NCI-H1436 treated with DMSO at 0.1 percent for 48 hours (cell line): ENCODE measurements at places on chromosomes 13 and 19.

GRCh38 chr13:21011378-21011777 lies 50.0 kb downstream of the LATS2 start:
- DNase-seq = no peak

DNA sequence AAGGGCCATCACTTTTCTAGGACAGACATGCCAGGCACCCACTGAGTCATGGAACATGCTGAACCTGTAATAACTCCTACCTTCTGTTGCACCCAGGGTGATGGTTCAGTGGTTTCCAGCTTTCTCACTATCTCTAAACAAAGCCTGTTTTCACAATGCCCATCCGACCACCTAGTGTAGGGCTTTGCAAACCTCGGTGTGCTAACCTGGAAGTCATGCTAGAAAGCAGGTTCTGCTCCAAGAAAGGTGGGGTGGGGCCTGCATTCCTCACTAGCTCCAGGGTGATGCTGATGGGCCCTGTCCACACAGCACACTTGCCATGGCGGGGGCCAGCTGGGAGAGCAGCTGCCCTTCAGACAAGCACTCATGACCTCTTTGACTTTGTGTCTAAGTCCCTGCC lies 43.4 kb downstream of the COL4A2 start:
- DNase-seq = no peak

- DNase-seq = no peak
Measured at GRCh38 chr13:77999746-78000145, 81.1 kb upstream of the EDNRB start.

DNA sequence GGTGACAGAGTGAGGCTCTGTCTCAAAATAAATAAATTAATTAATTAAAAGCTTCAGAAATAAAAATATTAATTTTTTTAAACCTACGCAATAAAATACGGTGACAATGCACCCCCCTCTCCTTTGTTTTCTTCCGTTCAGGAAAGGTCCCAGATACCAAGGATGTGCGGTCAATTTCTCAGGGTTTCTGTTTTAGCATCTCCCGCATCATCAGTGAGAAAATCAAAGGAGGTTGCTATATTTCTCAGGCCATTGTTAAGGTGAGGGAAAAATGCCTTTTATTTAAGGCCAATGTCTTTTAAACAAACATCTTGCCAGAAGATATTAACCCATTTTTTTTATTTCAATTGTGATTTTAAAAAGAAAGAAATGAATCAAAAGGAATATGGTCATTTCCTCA lies 111.7 kb downstream of the INSR start:
- DNase-seq = no peak

DNA sequence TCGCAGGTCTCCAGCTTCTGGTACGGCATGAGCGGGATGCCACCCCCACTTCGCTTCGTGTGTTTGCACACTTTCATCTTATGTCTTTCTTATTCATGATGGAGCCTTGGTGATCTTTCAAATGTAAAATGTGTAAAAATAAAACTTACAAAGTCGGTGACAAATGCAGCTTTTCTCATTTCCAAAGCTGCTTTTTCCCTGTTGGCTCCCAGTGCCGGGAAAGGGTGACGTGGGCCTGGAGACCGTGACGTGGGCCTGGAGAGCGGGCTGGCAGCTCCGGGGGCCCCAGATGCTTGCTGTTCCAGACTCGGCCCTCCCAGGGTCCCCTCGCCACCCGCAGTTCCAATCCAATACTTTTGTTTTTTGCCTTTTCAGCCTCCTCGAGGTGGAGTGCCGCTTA lies 101.4 kb downstream of the KDM4B start:
- DNase-seq = no peak

DNA sequence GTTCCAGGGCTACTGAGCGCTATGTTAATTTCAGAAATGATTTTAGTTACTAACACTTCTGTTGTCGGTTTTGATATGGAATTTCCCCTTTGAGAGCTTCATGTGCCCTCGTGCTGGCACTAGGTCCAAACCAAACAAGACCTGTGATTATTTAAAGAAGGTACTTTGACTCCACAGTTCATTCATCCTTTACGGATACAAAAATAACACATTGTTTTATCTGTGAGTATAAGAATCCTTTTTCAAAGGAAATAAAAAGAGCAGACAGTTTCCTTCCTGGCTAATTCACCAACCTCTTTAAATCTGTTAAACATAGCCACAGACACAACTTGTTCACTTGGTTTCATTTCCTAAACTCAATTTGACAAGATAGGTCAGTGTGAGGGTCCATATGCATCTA lies 141.2 kb downstream of the FLT1 start:
- no peak for DNase-seq

DNA sequence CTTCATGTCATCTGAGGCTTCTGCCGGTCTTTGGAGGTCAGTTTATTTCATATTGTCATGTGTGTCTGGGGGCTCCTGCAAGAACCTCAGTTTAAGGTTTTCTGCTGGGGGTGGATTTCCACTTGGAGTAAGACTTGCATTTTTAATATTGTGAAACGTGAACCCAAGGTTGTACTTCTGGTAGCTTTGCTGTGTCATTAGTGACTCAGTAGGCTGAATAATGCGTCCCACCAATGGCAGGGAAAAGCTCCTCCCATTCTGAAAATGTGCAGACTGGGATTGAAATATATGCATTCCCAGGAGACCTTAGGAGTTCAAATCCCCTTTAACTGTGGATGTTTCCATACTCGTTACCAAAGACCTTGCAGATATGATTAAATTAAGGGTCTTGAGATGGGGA lies 46.2 kb downstream of the ING1 start:
- no peak for DNase-seq

GRCh38 chr13:96020155-96020575 lies 33.0 kb downstream of the UGGT2 start:
- peak; percentile 31 for DNase-seq

DNA sequence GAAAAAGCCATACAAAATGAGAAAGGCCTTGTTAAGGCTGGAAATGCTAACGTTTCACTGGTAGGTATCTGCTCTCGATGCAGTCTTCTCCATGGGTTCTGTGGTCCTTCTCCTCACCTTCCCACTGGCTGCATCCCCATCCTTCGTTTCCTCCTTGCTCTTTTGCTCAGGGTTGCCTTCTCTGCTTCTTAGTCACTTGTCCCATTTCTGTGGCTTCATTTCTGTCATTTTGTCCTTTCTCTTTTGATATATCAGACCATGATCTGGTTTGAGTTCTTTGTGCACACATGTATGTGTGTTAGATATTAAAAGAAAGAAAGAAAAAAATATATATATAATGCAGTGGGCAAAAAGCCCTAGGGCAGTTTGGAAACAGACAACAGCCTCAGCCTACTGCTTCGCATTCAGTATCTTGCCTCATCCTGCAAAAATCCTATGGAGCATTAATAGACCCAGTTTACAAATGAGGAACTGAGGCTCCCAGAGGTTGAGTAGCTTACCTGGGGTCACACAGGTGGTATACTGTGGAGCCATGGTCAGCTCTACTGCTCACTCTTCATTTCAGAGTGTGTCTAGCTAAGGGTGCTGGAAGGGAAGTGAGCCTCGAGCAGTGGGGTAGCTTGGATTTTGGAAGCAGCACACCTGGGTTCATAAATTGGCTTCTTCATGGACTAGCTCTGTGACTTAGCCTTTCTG lies 57.6 kb upstream of the MEDAG start:
- no peak for DNase-seq

DNA sequence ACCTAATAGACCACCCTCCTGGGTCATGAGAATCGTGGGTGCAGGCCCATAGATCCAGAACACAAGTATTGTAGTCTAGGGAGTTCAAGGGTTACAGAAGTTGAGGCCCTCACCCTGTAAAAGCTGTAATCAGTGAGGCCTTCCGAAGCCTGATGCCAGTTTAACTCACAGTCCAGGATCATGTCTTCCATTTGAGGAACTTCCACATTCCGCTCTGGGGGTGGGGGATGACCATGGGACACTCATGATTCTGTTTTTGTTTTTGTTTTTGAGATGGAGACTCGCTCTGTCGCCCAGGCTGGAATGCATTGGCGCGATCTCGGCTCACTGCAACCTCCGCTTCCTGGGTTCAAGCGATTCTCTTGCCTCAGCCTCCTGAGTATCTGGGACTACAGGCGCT lies 1.7 kb upstream of the RASIP1 start:
- no peak for DNase-seq

DNA sequence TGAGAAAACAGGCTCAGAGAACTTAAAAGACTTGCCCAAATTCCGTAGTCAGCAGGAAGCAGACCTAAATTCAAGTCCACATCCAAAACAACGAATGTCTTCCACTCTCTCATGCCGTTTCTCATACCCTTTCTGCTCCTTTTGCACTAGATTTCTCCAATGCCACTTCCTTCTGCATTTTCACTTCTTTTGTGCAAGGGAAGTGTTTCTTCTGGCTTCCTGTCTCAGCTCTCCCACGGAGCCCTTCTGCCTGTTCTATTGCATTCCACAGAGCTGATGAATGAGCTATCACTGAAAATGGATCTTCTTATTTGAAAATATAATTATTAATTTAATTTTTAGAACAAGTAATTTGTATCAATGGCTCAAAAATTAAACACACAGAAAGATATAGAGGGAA lies 56.1 kb upstream of the STK24 start:
- DNase-seq = no peak

- no peak for DNase-seq
Measured at GRCh38 chr13:43694146-43694664, 92.6 kb downstream of the ENOX1 start.

DNA sequence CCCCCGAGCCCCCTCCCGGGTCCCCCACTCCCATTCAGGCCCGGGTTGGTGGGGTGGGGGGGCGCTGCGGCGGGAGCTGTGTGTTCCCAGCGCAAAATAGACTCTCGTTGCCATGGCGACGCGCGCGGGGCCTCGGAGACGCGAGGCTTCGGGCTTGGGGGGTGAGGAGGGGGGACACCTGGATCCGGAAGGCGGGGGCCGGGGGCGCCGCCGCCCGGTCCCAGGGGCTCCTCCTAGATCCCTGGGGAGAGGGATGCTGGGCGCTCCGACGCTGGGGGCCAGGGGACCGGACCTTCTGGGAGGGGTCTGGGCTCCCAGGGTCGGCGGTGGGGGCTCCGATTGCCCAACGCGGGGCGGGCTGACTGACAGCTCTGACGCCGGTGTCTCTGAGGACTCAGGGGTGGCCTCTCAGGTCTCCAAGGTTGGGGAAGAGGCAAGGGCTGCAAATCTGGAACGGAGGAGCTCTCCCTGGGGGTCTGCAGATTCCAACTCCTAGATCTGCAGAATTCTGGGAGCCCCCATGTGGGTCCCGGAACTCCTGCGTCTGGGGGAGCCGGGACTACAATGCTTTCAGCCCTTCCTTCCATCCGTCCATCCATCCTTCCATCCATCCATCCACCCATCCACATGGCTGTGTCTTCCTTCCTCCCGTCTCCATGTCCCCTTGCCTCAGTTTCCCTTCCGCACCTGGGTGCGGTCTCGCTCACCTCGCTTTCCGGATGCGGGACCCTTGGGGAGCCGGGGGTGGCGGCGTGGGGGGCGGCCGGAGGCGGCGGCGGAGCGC lies 9.1 kb upstream of the SHISA7 start:
- no peak for DNase-seq

- no peak for DNase-seq
Measured at GRCh38 chr13:49265822-49266221, 18.1 kb downstream of the CDADC1 start.
